ENCODE measurements at places on chromosomes 1 and 21.

GRCh38 chr1:93659822-93660503 lies 21.7 kb downstream of the BCAR3 start:
- no peak for DNase-seq

DNA sequence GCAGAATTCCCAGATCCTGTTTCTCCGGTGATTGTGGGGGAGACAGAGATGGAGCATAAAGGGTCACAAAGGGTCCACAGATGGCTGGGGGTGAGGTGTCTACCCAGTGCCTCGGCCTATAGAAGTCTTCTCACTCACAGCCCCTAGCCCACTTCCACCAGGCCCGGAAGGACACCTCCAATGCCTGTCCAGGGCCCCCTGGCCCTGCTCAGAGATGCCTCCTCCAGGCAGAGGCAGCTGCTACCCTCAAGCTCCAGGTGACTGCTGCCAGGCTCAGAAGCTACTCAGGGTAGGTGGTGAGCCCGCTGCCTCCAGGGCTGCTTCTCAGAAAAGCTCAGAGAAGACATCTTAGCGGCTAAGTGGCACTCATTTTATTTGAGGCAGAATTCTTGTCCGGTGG lies 22.0 kb upstream of the ZC3H12A start:
- no peak for DNase-seq

- no peak for DNase-seq
Observed at GRCh38 chr1:102833151-102833550, 275.2 kb downstream of the COL11A1 start.

DNA sequence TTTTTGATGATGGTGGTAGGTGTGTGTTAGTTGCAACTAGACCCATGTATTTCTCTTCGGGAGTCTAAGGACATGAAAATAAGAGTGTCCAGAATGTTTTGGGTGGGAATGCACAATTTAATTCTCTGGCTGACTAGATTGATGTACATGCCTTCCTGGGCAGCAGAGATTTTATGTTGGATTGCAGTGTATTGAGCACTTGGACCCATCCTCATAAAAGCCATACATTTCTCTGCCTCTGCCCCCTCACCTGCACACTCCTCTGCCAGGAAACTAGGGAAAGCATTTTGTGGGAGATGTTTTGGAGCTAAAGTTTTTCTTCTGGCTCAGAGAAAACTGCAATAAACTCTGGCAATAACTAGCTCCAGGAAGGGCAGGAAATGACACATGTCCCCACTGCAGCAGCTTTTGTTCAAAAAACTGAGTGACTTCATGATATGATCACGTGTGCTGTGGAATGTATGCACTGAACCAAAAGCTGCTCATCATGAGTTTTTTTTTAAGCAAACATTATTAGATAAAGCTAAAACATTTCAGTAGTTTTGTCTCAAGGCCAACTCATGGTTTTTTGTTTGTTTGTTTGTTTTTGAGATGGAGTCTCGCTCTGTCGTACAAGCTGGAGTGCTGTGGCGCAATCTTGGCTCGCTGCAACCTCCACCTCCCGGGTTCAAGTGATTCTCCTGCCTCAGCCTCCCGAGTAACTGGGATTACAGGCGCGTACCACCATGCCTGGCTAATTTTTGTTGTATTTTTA lies 17.6 kb downstream of the RIT1 start:
- DNase-seq: no peak

DNA sequence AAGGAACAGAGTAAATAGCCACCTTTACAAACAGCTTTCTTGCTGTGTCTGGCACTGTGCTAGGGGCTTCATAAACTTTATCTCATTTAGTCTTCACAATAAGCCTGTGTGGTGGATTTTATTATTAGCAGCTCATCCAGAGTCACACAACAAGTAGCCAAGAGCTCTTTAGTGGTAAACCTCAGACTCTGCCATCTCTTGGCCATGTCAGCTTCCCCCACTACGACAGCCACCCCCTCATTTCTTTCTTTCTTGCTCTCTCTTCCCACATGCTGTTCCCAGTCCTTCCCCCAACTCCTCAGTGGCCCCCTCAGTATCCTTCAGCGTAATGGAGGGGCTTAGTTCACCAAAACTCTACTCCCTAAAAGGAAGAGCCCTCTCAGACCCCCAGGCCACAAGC lies 1.2 kb upstream of the ZNF683 start:
- peak; percentile 16 for DNase-seq

GRCh38 chr1:116268211-116268610 lies 104.8 kb upstream of the ATP1A1 start:
- no peak for DNase-seq

GRCh38 chr1:16720351-16721223 lies 19.7 kb upstream of the RNU1-4 start:
- no peak for DNase-seq
